ENCODE measurements at places on chromosomes 6 and 20.

- no peak for DNase-seq
Observed at GRCh38 chr20:46809706-46810360, 84.8 kb upstream of the EYA2 start.

- DNase-seq: no peak
Observed at GRCh38 chr20:19609642-19610223, 148.3 kb upstream of the RIN2 start.

GRCh38 chr6:167462514-167463312, 137.8 kb downstream of the TTLL2 start:
- DNase-seq: no peak

- no peak for DNase-seq
Observed at GRCh38 chr6:3226481-3227362, 731 bp downstream of the TUBB2B start.

DNA sequence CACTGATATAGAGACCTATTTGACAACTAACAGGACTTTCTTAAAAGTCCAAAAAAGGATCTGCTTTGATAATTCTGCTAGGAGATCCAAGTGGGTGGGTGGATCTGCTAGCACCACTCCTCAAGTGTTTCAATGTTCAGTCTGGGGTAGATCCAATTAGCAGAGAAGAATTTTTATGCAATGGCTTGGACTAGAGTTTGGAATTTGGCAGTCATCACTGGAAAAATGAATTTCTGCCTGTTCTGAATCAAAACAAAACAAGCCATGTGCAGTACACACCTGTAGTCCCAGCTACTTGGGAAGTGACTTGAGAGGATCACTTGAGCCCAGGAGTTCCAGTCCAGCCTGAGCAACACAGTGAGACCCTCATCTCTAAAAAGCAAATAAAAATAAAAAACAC, 12.6 kb upstream of the GNMT start:
- no peak for DNase-seq

GRCh38 chr20:48728042-48728825, 99.6 kb downstream of the PREX1 start:
- no peak for DNase-seq

GRCh38 chr6:42522036-42522435, 41.8 kb upstream of the UBR2 start:
- no peak for DNase-seq

DNA sequence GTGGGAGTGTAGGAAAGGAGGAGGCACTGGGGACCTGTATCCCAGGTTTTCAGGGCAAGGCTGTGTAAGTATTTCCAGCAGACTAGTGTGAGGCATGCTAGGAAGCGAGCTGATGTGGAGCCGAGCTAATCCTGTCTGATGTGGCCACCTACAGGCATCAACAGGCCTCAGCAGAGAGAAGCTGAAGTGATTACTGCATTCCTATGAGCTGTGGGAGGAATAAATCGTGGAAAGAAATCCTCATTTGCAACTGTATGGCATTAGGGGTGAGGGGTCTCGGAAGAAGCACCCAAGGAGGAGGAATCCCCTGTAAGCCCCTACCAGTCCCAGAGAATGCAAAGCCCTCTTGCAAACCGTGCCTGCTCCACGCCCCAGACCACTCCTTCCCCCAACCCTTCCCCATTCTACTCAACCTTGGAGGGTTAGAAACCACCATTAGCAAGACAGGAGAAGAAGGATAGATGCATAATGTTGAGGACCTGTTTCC, 41.6 kb downstream of the C6orf15 start:
- no peak for DNase-seq

DNA sequence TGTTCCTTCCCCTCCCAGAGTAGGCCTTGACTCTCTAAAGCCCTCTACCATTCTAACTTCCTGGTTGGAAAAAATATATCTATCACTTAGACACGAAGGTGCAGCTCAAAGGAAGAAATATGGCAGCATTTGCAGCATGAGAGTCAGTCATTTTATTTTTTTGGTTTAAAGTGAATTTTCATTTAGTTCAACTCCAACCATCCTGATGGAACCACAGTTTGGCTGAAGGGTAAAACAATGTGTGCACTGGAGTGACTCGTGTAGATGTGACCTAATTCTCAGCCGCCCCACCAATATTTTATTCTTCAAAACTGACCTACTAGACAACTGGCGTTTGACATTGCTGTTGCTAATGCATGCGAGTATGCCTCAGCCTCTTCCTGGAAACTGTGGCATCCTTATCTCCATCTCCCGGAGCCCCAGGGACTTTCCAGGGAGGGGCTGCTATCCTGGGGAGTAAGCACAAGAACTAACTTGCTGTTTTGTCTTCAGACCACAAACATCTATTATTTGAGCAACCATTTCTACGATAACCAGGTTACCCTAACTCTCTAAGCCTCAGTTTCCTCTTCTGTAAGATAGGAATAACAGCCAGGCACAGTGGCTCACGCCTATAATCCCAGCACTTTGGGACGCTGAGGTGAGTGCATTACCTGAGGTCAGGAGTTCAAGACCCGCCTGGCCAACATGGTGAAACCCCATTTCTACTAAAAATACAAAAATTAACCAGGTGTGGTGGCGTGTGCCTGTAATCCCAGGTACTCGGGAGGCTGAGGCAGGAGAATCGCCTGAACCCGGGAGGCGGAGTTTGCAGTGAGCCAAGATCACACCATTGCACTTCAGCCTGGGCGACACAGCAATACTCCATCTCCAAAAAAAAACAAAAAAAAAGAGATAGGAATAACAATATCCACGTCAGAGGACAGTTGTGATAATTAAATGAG, 148.7 kb upstream of the JARID2 start:
- DNase-seq: no peak

- DNase-seq: no peak
Observed at GRCh38 chr20:19381947-19382346, 169.5 kb downstream of the SLC24A3 start.

- no peak for DNase-seq
Observed at GRCh38 chr20:63009988-63010769, 3.4 kb upstream of the BHLHE23 start.

DNA sequence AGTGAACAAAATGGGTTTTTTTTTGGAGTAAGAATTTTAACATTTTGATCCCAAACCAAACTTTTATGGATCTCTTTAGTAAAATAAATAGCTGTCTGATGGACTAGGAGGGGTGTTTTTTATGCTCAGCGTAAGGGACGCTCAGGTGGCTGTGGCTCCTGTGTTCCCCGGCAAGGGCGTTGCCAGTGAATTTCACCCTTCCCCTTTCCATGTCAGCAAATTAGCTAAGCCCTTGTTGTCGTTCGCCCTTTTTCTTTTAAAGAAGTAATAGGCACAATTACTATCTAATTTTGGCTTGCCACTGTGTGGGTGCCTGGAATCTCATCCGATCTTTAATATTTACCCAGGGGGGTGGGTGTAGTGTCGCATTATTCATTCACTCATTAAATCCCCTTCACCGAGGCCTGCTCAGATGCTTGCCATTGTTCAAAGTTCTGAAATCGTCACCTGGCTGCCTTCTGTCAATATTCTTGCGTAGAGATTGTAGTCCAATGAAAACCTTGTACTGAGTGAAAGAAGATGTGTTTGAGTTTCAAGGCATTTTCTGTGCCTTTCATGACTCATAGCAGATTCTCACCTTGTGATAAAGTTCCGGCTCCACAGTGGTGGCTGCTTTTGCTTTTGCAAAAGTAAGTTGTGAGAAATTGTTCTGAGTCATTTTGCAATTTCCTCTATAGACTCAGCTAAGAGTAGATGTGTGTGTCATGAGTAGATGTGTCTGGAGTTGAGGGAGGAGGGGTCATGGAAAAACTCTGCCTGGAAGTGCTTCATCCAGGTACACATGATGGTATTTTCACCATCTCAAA, 40.0 kb upstream of the CLDN20 start:
- DNase-seq: no peak

DNA sequence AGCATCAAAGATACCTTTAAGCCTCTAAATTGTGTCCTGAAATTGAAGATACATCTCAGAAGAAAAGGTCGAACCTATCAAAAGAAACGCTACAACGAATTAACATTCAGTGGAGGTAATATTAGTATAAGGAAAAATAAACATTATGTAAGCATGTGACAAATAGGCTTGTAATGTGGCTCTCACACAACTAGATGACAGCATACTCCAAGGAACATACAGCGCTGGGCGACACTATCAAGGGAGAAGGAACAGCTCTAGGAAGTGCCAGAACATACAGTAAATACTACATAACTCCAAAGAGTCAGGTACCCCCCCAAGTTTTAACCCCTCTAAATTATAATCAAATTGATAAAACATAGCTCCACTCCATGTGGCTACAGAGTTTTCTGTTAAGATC, 103.5 kb downstream of the LAMP5 start:
- no peak for DNase-seq

- DNase-seq: no peak
Observed at GRCh38 chr6:6722195-6722594, 133.7 kb downstream of the LY86 start.

- DNase-seq: no peak
Observed at GRCh38 chr6:45827952-45828530, 187.6 kb downstream of the CLIC5 start.

GRCh38 chr6:33049323-33050013, 24.0 kb downstream of the HLA-DPA1 start:
- no peak for DNase-seq

DNA sequence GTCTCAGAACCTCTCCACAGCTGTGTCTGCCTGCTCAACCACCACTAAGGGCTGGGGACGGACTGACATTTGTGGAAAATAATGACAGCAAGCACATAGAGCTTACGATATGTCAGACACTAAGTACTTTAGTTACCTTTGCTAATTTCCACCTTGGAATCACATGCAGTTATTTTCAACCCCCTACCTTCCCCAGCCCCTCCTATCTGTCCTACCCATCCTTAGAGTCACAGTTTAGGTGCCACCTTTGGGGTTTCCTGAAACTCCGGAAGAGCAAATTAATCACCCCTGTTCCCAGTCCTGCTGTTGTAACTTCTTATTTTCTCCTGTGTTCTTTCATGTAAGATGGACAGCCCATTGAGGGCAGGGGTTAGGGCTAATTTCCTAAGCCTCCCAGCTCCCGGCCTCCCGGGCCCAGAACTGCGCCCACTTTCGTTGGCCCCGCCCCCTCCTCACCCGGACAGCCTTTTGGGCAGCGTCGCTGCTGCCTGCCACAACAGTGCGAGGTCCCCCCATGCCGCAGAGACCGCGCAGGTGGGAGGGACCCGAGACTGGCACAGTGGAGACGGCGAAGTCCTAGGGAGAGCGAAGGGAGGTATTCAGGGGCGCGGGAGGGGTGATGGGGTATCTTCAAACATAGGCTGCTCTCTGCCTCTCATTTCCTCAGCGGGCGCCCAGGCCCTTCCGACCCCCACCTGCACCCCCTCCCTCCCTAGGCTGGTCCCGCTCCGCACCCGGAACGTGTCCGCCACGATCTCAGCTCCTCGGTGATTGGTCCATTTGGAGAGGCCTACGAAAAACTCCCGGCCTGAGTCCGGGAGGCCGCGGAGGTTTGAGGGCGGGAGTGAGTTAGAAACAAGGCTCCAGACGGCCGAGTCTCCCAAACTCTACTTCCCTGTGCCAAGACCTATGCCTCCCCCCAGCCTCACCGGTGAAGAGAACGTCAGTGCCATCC, 1.1 kb downstream of the DDAH2 start:
- no peak for DNase-seq

DNA sequence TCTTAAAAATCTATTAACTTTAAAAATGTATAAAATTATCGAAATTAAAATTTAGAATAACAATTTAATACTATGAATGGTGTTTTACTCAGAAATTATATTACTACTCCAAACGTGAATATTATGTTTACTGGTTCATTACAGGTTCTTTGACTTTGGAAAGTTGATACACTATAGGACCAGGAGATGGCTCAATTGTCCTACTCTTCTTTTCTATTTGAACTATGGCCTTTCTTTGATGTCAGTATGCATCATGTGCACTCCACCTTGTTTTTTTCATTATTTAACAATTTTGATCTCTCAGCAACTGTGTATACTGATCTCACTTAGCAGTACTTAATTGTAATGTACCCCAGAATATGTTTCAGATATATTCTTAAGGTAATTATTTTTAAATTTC, 391.5 kb upstream of the MANEA start:
- DNase-seq: no peak

DNA sequence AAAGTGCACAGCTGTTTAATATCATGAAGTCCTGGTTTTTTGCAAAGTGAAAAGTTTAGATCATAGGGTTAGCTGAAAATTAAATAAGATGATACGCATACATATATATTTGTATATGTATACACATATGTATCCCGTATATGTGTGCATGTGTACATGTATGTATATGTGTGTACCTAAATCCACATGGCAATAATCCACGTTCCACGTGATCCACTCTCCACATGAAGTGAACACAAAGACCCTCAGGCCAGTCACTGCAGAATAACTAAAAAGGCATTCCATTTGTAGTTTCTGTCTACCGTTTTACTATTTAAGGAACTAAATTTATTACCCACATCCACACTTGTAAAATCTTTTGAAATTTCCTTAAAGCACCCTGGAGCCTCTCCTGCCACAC, 294.9 kb downstream of the FOXA2 start:
- DNase-seq: no peak

DNA sequence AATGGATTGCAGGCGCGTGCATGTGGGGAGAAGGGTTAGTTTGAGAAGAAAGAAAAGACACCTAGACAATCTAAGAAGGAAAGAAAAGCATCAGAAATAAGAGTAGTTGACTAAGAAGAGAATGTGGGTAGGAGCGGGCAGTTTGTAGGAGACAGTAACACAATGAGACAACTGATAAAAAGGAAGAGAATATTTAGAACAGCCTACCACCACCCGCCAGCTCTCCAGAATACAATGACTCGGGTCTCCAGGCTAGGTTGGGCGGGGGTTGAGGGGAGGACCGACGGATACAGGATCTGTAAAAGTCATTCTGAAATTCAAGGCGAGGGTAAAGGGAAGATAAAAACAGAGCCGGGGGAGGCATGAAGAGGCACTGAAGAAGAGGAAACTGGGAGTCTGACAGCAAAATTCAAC, 712 bp downstream of the ABHD16A start:
- no peak for DNase-seq

DNA sequence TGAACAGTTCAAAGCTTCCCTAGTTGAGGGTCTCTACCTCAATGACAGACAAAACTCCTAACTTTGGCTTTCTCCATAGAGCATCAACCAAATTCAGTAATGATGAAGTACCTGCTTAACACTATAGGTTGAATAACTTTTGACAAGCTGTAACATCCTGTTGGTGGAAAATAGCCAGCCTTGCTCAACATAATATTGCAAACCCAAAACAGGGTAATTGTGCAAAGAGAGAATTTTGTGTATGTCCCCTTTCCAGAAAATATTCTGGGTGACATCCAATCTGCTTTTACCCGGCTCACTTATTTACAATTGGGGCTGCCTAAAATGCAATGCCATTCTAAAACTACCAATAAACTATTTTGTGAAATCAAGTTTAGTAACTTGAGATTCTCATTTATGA, 72.8 kb downstream of the ATXN1 start:
- no peak for DNase-seq

- DNase-seq: no peak
Observed at GRCh38 chr6:31874084-31874670, 4.6 kb downstream of the SLC44A4 start.

All from liver (tissue), 10 donors.